GM20000 (cell line): ENCODE measurements at places on chromosomes 11 and 22.

DNA sequence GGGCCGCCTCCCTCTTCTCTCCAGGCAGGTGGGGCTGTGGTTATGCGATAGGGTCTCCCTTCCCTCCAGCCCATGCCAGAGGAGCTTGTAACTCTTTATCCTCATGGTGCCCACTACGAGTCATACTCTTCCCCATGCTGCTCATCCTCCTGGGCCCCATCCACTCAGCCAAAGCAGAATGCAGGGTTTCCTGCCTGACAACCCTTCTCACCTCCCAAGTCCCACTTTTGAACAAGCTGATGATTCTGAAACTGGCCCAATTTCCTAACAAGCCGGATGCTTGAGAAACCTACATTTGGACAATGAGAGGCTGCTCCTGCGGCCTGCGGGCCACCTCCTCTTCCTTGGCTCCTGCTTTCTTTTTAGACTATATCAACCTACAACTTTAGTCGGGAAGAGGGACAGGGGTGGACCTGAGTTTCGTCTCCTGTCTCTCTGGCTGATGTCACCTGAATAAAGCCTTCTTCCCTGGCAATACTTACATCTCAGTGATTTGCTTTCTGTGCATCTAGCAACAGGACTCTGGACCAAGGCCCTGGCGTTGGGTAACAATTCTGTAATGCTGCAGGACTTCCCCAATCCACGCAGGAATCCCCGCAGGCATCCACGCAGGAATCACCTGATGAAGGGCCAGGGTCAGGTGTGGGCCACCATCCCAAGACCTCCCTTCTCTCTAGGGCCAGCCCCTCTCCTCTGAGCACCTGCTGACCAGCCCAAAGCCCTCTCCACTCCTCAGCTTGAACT is 1.5 kb upstream of the NDUFS8 start:
- DNase-seq = no peak

GRCh38 chr22:19756288-19757128 is 4.1 kb upstream of the TBX1 start:
- peak; percentile 90 for DNase-seq

GRCh38 chr11:6538456-6538855 is 41.4 kb downstream of the DNHD1 start:
- no peak for DNase-seq

DNA sequence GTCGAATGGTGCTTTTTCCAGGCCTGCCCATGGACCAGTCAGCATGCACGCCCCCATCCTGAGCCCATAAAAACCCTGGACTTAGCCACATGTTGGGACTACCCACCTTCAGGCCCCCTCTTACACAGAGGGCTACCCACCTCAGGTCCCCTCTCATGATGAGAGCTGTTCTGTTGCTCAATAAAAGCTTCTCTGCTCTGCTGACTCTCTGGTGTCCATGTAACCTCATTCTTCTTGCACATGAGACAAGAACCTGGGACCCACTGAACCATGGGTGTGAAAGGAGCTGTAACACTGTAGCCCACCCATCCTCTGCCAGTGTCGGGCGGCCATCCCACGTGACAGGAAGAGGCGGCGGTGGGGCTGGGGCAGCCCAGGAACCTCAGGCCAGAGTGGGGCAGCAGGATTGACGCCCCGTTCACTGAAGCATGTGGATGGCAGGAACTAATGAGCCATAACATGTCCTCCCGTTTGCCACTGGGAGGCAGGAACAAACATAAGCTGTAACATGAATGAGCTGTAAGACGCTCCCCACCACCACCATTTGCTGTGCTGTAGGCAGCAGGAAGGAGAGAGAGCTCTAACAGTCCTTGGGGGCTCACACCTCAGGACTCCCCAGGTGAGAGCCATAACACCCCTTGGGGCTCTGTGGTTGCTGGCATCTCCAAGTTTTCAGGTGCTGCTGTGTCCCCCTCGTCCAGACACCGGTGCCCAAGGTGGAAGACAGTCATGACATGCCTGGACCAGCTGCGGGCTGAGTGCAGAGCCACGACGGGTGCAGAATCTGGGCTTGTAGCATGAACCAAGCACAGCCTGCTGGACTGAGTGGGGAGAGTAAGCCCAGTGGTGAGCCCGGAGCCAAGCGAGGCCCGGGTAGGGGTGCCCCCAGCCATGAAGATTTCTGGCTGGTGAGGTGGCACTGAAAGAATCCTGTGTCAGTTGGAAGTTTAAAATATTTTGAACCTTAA is 69.4 kb downstream of the MCHR1 start:
- DNase-seq = no peak

DNA sequence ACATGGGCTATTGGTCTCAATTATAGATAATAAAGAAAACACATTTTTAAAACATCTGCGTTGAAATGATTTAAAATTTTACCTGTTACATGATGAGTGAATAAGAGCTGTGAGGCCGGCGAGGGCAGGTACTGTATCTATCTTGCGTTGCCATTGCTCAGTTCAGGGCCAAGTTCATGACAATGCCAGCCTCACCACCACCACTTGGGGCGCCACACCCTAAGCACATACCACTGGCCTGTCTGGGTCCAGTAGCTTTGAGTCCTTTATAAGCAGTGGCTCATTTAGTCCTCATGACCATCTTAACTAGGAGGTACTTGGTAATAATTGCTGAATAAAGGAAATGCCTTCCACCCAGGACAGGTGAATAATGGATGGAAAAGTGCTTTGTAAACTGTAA is 14.5 kb upstream of the MB start:
- DNase-seq = peak; percentile 39

- DNase-seq = no peak
Measured at GRCh38 chr11:112925516-112926310, 35.5 kb upstream of the NCAM1 start.

DNA sequence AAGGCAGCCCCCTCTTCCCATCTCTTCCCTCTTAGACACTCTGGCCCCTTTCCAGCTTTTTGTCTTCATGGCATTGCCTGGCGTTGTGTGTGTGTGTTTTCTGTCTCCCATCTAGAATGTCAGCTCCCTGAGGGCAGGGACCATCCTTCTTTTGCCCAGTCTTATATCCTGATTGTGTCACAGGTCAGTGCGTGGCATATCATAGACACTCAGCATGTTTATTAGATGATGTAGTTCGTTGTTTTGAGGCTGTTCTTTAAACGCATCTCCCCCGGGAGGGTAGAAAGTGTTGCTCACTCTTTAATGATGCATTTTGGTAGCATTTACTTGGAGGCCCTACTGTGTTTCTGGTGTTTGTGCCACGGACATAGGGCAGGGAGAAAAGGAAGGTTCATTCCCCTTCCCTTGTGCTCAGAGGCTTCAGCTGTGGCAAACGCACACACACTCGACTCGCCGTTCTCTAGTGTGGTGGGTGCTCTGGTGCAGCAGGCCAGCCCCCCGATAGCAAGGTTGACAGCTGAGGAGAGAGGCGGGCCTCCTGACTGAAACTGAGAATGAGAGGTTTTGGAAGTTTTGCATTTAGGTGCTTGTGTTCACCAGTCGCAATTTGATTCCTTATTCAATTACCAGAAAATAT is 60.2 kb downstream of the TNRC6B start:
- peak; percentile 31 for DNase-seq

- DNase-seq = no peak
Measured at GRCh38 chr11:27209562-27210005, 153.4 kb downstream of the CCDC34 start.

- no peak for DNase-seq
Measured at GRCh38 chr11:122802876-122803275, 35.4 kb upstream of the CRTAM start.

- DNase-seq = peak; percentile 25
Measured at GRCh38 chr11:68043349-68044144, 4.7 kb downstream of the TCIRG1 start.

DNA sequence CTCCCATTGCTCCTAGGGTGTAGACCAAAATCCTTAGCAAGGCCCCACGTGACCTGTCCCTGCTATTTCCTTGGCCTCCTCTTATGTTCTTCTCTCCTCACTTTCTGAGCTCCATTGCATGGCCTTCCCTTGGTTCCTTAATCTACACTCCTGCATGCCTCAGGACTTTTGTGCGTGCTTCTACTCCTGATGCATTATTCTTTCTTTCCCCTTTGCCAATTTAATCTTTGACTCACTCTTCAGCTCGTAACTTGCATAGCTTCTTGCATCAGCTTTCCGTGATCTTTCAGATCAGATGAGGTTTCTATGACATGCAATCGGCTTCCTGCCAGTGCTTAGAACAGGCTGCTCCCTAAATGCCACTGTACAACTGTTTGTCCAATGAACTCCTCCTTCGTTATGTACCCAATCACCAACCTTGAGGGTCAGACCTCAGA is 261.6 kb upstream of the CADM1 start:
- DNase-seq = no peak

GRCh38 chr11:71238941-71239340 is 13.4 kb downstream of the SHANK2 start:
- no peak for DNase-seq

- DNase-seq = no peak
Measured at GRCh38 chr11:69035150-69035945, 13.4 kb upstream of the TPCN2 start.

GRCh38 chr11:97460091-97460490 is 1070.3 kb downstream of the JRKL start:
- DNase-seq = no peak

GRCh38 chr22:19821523-19822300 is 33.0 kb downstream of the GNB1L start:
- DNase-seq = no peak
